Fibroblast of skin of right biceps (primary cell): ENCODE measurements at places on chromosomes 12 and 14.

GRCh38 chr14:99350751-99351150, 78.8 kb upstream of the BCL11B start:
- no peak for DNase-seq

DNA sequence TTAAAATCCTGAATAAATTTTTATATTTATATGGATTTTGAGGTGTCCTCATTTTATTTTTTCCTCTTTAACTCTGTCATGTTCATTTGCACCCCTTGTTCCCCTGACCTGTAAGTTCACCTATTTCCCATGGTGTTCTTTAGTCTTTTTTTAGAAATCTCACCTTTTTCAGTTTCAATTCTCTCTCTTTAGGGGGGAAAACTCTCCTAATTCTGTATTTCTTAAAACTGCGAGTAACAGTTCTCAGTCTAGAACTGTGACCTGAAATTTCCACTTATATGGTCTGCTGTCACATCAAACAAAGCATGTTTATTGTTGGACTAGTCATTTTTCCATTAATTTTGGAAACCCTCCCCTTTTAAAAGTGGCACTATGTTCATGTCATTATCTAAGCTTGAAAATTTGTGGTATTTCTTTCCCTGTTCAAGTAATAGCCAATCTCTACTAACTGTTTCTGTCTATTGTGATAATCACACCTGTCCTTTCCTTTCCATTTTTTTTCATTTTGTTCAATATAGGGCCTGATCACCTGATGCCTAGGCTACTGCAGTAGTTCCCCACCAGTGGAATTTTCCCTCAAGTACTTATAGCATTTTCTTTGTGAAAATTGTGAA, 14.0 kb upstream of the FBXO33 start:
- DNase-seq, result no peak

- DNase-seq, result peak; percentile 32
Observed at GRCh38 chr14:64604881-64605280, 55.1 kb downstream of the PPP1R36 start.

GRCh38 chr12:114916541-114916940, 232.6 kb upstream of the TBX3 start:
- DNase-seq, result peak; percentile 9

DNA sequence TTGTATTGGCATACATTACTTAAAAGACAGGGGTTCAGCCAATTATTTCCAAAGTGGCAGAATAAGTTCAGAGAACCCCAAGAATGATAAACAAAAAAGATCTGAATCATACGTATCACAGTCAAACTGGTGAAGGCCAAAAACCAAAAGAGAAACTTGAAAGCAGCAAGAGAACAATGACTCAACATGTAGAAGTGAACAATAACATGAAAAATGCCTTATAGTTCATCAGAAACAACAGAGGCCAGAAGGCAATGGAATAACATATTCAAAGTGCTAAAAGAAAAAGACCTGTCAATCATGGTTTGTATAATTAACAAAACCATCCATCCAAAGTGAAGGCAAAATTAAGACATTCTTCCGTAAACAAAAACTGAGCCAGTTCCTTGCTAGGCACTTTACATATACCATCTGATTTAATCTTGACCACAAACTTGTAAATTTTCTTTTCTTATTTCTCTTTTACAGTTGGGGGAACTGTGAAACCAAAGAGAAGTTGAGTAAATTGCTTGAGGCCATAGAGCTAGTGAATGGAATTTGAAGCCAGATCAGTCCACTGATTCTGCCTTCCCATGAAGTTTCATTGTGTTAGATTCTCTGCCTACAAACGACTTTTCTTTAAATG, 232.1 kb upstream of the SEL1L start:
- DNase-seq, result no peak

DNA sequence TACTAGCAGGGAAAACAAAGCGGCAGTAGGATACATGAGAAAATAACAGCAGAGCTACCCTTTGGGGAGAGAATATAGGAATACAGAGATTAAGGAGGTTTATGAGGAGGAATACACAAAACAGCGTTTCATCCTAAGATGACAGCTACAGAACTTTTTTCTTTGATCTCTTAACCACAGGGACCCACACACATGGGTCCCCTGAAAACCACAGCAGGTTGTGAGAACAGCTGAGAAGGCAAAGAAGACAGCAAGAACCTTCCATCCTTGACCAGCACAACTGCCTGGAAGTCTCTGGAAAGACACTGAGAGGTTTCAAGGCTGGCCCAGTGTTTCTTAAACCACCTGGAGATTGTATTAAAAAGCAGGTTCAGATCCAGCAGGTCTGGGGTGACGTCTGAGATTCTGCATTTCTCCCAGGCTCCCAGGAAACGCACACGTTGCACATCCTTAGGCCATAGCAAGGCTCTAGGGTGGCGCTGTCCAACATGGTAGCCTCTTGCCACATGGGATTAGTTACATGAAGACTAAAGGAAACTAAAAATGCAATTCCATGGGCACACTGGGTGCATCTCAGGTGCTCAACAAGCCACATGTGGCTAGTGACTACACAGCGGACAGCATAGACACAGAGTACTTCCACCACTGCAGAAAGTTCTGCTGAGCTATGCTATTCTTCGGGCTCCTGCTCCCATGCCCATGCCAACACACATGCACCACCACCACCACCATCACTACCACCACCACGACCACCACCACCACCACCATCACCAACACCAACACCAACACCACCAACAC, 92.3 kb downstream of the FOXN3 start:
- DNase-seq, result no peak

DNA sequence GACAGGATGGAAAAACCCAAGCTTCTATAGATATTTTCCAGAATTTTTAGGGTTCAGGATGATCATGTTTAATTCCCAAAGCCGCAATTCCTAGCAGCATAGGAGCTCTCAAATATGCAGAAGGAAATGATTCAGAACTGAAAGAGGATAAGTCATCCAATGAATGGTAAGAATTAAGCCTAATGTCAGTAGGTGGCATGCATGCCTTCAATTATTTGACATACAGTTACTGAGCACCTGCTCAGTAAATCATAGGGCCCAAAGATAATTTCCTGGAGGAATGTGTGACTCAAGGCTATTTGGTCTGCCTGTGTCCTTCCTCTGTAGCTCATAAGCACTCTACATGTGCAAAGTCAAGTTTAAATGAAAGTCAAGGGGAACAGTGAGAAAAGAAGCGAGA, 116.8 kb upstream of the SLC38A4 start:
- DNase-seq, result peak; percentile 88

- DNase-seq, result peak; percentile 45
Observed at GRCh38 chr12:24378548-24379407, 429.3 kb upstream of the SOX5 start.

DNA sequence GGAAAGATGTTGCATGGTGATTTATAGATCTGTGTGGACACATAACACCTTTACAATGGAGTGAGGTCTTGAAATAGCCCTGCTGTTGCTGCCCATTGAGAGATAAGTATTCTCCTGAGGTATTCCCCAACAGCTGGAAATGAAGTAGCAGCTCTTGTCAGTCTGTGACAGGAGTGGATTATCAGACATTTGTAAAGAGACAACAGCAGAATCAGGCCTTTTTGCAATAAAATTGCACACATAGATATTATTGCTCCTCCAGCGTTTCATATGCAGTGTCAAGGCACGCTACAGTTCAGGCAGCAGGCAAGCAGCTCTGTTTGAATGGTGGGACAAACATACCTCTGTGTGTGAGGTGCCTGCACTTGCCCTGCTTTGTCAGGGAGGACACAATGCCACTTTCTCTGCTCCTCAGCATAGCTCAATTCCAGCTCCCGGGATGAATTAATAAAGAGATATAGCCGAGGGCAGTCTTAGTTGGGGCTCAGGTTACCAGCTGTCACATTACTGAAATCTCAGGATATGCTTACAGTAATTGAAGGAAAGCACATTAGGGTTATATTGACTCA, 49.4 kb downstream of the BICD1 start:
- no peak for DNase-seq

DNA sequence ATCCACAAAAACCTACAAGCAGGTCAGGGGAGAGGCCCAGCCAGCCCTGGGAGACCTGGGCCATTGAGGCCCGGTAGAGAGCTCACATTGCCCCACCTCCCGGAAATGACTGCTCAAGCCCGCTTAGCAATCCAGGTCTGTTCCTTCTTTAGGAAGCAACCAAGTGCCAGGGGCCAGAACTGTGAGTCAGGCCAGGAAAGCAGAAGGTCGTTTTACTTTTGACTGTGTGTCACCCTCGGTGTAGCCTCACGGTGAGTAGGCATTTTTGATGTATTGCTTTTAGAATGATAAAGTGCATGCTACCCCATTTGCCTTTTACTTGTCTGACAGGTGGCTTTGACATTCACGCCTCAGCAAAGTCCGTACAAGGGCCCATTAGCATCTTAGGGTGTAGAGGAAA, 25.4 kb upstream of the PWP1 start:
- DNase-seq, result no peak

DNA sequence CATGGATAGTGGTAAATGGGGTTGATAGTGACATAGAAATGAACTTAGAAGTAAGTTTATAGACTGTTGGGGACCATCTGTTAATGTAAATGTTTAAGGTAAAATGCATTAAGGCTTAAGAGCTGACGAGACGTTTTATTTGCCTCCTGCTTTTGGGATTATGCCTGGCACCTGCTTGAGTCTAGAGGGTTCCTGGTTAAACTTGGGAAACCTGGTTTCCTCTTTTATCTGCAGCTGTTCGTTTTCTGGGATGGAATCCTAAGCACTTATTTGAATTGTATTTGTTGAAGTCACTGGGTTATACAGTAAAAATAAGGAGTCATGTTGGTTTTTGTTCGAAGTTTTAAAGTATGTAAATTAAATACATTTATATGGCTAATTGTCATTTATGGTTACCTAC, 914.7 kb downstream of the NRXN3 start:
- no peak for DNase-seq

DNA sequence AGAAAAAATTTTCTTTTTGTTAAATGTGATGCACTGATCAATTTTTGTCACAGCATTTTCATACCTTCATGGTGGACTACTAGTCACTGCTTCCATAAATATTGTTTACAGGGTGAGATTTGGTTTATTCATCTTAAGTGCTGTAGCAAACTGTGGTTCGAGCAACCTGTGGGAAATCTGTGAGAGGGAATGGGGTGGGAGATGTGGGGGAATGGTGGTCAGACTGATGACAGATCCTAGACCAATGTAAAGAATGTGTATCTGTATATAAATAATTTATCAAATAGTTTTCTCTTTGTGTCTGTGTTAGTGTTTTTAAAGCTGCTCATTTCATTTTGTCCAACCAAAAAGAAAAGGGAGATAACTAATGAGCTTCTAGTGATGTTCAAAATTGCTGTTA, 26.7 kb downstream of the CSRP2 start:
- peak; percentile 41 for DNase-seq

DNA sequence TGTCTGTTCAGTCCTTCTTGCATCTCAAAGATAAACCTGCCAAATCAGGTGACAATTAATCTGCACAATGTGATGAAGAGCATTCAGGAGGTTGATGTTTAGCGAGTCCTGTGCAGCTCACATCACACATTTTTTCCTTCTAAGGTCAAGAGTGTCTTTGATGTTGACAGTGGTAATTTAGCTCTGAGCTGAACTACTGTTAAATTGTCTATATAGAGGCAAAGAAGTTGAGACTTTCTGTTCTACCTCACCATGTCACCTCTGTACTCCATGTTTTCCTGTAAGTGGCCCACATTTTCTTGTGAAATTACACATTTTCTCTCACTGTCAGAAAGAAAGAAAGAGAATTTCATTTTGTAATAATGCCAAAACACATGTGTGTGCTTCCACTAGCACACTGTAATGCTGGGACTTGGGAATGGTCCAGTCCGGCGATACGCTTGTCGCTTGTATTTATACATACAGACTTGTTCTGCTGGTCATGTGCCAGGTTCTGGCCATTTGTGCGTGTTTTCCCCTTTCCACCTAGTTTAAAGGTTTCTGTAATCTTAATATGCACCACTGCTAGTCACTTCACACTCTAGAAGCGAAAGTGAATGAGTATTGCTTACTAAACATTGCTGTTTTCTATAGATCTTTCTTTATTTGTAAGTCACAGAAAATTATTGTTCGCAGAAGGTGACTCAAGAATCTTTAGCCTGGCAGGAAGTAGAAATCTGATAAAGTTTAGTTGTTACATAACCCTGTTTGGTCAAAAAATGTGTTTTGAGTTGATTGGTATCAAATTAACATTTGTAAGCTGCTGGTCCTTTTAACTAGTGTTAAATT, 328.9 kb downstream of the TMTC2 start:
- DNase-seq, result peak; percentile 5

GRCh38 chr12:28766398-28766797, 382.7 kb upstream of the FAR2 start:
- DNase-seq, result no peak

DNA sequence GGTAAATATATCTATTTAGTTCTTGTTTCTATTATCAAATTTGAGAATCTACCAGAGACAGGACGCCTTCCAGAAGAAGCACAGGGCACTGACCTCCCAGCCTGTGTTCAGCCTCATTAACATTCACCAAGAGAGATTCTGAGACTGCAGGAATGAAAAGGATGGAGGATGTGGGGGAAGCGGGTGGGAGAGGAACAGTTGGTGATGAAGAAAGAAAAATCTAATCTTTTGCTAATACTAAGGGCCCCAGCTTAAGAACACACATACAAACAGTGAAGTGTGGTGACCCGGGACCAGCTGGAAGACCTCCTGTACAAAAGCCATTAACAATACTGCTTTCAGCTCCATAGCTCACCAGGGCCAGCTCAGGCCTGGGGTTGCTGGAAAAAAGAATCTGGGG, 160.5 kb downstream of the NUAK1 start:
- no peak for DNase-seq

DNA sequence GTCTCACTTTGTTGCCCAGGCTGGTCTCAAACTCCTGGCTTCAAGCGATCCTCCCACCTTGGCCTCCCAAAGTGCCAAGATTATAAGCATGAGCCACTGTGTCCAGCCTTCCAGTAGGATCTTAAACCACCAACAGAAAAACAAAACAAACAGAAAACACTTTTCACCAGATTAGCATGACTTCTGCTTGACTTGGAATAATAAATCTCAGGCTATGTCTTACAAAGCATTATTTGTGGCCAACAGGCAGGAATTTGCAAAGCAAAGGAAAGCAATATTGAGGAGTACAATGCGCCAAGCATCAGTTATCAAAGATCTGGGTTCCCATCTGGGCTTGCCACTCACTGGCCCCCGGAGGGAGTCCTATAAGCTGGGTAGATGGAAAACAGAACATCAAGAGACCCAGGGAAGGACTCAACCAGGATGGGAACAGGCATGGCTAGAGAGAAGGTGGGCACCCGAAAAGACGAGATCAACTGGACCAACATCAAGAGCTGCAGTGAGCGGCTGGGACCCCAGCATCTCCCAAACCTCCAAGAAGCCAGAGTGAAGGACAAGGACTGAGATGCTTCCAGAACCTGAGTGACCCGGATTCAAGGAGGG, 101.2 kb downstream of the TMEM30B start:
- DNase-seq, result peak; percentile 55

DNA sequence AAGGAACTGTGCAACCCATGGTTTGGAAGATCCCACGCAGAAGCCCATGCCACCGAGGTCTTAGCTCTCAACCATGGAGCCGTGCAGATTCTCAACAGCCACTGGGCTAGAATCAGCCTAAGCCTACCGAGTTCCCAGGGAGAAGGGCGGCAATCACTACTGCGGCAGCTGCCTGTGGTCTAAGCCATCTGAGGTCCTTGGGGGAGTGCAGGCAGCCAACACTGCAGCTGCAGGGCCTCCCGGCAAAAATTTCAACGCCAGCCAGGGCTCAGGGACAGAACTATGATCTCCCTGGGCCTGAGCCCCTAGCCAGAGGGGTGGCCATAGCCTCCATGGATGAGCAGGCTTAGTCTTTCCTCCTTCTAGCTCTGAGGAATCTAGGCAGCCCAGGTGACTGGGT, 156.8 kb upstream of the CLEC14A start:
- DNase-seq, result no peak
